Uterus (tissue), 4 donors: ENCODE measurements at places on chromosomes 7 and 10. TPM values are rescaled to one million over a fixed set of nuclear protein-coding genes. Genes with fewer than 3 reads are reported as not detected.

- no peak overlapping the region for H3K27ac ChIP-seq
- no peak overlapping the region for H3K4me3 ChIP-seq
- H3K36me3 ChIP-seq = no peaks in the 10 kb centered on the region
- DNase-seq = no peak
- no peaks in the 10 kb centered on the region for H3K27me3 ChIP-seq
Measured at GRCh38 chr7:95334447-95334846, 10.1 kb upstream of the PON1 start.

DNA sequence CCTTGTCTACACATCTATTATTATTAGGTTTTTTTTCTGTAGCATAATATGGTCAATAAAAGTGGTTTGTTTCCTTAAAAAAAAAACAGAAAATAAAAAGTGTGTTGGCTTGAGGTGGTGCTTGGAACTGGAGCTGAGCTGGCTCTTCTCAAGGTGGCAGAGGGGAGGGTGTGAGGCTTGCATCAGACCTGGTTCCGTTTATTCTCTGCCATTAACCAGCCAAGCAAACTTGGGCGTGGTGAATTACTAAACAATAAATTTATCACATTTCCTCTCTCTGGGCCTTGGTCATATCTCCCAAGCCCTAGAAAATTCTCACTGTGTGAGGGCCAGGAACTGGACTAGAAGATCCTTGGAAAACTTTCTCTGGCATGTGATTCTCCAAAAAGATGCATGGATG lies 427.5 kb upstream of the MKI67 start:
- no peak for DNase-seq
- no peak overlapping the region for H3K4me3 ChIP-seq
- no peaks in the 10 kb centered on the region for H3K36me3 ChIP-seq
- H3K4me1 ChIP-seq = no peaks in the 10 kb centered on the region
- no peaks in the 10 kb centered on the region for H3K27me3 ChIP-seq
- no peak overlapping the region for H3K27ac ChIP-seq

DNA sequence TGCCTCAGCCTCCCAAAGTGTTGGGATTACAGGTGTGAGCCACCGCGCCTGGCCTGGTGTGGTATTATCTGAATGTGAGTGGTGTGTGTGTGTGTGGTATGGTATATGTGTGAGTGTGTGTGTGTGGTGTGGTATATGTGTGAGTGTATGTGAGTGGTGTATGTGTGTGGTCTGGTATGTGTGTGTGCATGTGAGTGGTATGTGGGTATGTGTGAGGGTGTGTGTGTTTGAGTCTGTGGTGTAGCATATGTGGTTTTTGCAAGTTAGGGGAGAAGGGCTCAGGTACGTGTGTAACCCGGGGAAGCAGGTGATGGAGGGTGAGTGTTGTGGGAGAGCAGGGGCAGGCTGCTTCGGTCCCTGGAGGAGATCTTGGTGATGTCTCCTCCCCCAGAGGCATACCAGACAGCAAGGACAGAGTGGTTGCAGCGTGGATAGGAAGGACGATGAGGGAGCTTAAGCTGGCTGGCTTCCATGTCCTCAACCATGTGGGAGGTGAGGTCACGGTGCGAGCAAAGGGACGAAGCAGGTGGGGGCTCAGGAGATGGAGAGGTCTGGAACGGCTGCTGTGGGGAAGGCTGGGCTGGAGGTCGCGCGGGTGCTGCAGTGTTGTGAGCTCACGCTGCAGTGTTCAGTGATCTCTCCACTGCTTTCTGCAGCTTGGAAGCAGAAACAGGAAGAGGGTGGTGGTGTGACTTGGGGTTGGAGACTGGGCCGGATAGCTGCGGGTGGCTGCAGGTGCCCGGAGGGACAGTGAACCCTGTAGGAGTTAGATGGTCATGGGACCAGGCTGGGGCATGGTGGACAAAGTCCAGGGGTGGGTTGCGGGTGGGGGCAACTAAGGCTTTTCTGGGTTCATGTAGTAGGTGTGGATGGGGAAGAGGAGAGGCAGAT lies 5.0 kb downstream of the ZYX start:
- DNase-seq = no peak
- H3K27me3 ChIP-seq = no peaks in the 10 kb centered on the region
- H3K36me3 ChIP-seq = no peaks in the 10 kb centered on the region
- H3K4me1 ChIP-seq = peaks cover 11% of the 10 kb centered on the region

- H3K27me3 ChIP-seq = no peaks in the 10 kb centered on the region
- H3K27ac ChIP-seq = no peak overlapping the region
- peak; percentile 71 for DNase-seq
Measured at GRCh38 chr10:70549962-70550458, 52.5 kb downstream of the PRF1 start.

GRCh38 chr10:77463499-77463898 lies 174.1 kb downstream of the KCNMA1 start:
- no peak overlapping the region for H3K4me3 ChIP-seq
- DNase-seq = no peak
- H3K4me1 ChIP-seq = no peaks in the 10 kb centered on the region
- peak overlapping the region; percentile 15 for H3K27ac ChIP-seq
- no peaks in the 10 kb centered on the region for H3K36me3 ChIP-seq

- no peak overlapping the region for H3K27ac ChIP-seq
- no peaks in the 10 kb centered on the region for H3K36me3 ChIP-seq
- H3K4me3 ChIP-seq = no peak overlapping the region
- DNase-seq = no peak
- H3K4me1 ChIP-seq = no peaks in the 10 kb centered on the region
- no peaks in the 10 kb centered on the region for H3K27me3 ChIP-seq
Measured at GRCh38 chr10:8245131-8245813, 190.8 kb downstream of the GATA3 start.

- no peaks in the 10 kb centered on the region for H3K36me3 ChIP-seq
- DNase-seq = no peak
- H3K4me1 ChIP-seq = no peaks in the 10 kb centered on the region
- H3K4me3 ChIP-seq = no peak overlapping the region
Measured at GRCh38 chr7:117158941-117159697, 163.7 kb downstream of the WNT2 start.

DNA sequence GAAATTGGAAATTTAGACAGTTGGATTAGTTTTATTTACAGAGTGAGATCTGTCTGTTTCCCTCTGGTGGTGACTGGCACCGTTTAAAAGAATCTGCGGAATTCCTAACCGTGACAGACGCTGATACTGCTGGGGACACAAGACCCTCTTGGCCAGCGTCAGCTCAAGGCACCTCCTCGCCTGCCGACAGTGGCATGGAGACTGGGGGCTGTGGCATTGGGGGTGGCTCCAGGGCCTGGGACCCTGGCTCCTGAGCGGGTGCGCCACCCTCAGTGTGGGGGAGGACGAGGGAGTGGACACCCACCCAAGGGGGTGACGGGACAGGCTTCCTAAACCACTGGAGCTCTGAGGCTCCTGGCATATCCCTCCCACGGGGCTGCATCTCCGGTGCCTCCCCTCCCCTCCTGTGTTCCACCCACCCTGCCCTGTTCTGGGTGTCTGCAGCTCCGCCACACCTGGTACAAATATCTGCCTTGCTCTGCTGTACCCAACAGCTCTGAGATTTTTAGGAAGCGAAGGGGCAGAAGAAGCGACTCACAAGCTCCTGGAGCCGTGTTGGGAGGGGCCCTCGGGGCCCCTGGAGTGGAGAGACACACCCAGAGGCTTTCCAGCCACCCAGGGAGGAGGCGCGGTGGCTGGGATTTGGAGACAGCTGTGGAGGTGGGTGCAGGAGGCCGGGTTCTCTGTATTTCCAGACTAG lies 178.7 kb downstream of the DNAJB6 start:
- H3K36me3 ChIP-seq = no peaks in the 10 kb centered on the region
- no peaks in the 10 kb centered on the region for H3K4me1 ChIP-seq
- DNase-seq = no peak
- no peaks in the 10 kb centered on the region for H3K27me3 ChIP-seq
- H3K4me3 ChIP-seq = no peak overlapping the region
- no peak overlapping the region for H3K27ac ChIP-seq

DNA sequence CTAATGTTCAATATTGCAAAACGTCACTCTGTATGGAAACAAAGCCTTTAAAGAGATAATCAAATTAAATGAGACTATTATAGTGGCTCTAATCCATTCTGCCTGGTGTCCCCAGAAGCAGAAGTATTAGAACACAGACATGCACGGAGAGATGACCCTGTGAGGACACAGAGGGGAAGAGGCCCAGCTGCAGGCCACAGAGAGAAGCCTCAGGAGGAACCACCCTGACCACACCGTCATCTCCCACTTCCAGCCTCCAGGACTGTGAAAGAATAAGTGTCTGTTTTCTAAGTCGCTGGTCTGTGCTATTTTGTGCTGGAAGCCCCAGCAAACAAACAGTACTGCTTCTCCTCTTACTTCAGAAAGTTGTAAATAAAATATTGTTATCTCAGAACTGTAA lies 283.5 kb upstream of the ADARB2 start:
- DNase-seq = no peak
- H3K36me3 ChIP-seq = no peaks in the 10 kb centered on the region
- H3K27me3 ChIP-seq = no peaks in the 10 kb centered on the region
- no peak overlapping the region for H3K27ac ChIP-seq

- no peaks in the 10 kb centered on the region for H3K27me3 ChIP-seq
- no peak for DNase-seq
- H3K27ac ChIP-seq = no peak overlapping the region
- no peak overlapping the region for H3K4me3 ChIP-seq
Measured at GRCh38 chr10:34121781-34122622, 693.1 kb downstream of the PARD3 start.

DNA sequence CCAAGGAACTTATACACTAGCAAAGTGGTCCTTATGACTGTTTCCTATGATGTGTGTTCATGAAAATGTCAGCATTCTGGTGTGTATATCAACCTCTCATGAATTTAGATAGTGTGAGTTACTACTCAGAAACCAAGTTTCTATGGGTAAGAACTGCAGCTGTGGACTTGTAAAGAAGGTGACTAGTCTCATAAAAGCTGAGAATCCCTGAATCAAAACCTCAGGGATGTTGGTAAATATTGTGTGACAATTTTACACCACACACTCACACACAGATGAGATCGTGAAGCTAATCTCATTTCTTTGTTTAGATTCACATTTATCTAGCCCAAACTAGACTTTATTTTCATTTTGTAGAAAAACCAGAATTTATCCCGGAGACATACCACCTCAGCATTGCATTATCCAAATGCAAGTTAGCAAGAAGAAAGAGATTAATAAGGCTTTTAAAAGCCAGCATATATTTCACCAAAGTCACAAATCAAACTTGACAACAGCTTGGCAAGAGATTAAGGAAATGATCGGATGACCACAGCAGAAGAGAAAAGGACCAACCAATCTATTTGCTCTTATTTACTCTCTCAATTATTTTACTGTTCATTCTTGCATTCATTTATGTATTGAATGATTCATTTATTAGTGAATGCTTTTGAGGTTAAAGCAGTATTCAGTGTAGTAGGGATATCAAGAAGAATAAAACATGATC lies 92.9 kb downstream of the PLXDC2 start:
- no peak overlapping the region for H3K4me3 ChIP-seq
- H3K27me3 ChIP-seq = no peaks in the 10 kb centered on the region
- no peak for DNase-seq
- no peaks in the 10 kb centered on the region for H3K4me1 ChIP-seq
- no peaks in the 10 kb centered on the region for H3K36me3 ChIP-seq
- no peak overlapping the region for H3K27ac ChIP-seq

DNA sequence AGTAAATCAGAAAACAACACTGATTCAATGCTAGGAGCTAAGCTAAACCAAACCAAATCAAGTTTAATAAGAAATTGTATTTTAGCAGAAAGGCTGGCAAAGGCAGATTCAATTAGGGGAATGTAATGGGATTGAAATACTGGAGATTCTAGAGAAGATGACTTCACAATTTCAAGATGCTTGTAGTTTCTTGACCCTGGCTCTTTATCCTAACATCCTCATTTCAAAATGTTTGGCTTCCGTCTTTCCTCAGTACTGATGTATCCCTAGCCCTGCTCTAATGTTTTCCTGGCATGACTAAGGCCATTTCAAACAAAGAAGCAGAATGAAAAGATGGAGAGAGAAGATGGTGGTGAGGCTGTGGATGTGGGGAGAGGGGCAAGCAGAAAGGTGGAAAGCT lies 2.7 kb upstream of the JCAD start:
- H3K27me3 ChIP-seq = no peaks in the 10 kb centered on the region
- H3K4me1 ChIP-seq = no peaks in the 10 kb centered on the region
- no peak overlapping the region for H3K4me3 ChIP-seq
- no peak for DNase-seq
- no peak overlapping the region for H3K27ac ChIP-seq
- H3K36me3 ChIP-seq = no peaks in the 10 kb centered on the region

- H3K27ac ChIP-seq = no peak overlapping the region
- H3K36me3 ChIP-seq = no peaks in the 10 kb centered on the region
- peaks cover 11% of the 10 kb centered on the region for H3K4me1 ChIP-seq
- H3K4me3 ChIP-seq = no peak overlapping the region
- H3K27me3 ChIP-seq = no peaks in the 10 kb centered on the region
Measured at GRCh38 chr7:45980181-45980905, 59.3 kb upstream of the IGFBP3 start.

DNA sequence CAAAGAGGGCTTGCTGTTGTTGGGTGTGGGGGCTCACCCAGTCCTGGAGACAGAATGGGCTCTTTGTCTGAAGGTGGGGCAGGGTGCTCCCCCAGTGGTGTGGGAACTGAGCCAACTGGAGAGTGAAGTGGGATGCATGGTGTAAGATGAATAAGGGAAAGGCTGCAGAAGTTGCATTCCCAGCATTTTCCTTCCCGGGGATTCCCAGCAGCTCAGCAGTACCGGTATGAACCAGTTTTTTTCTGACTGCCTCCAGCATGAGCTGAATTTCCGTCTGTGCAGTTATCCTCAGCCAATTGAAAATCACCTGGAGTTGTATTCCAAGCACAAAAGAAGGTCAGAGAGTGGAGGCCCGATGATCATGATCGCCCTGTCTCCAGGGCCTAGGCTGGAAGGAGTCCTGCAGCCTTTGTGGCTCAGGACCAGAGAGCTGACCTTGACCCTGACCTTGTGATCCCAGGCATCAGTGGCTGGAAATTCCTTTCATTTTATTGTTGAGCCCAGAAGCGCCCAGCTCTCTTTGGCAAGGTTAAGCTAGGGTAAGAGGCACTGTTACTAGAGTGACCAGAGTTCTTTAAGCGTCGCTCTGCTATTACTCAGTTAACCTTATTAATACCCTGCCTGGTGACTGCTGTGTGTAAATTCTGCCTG lies 33.4 kb downstream of the OGDH start:
- H3K27ac ChIP-seq = peak overlapping the region; percentile 66
- no peaks in the 10 kb centered on the region for H3K27me3 ChIP-seq
- H3K4me1 ChIP-seq = peaks cover 20% of the 10 kb centered on the region
- H3K36me3 ChIP-seq = no peaks in the 10 kb centered on the region
- DNase-seq = peak; percentile 30
- H3K4me3 ChIP-seq = no peak overlapping the region

- H3K27me3 ChIP-seq = no peaks in the 10 kb centered on the region
- no peak overlapping the region for H3K4me3 ChIP-seq
- peaks cover 8% of the 10 kb centered on the region for H3K4me1 ChIP-seq
- H3K36me3 ChIP-seq = no peaks in the 10 kb centered on the region
- H3K27ac ChIP-seq = peak overlapping the region; percentile 95
Measured at GRCh38 chr10:17199351-17199804, 2.1 kb downstream of the TRDMT1 start.

- no peak for DNase-seq
- H3K27me3 ChIP-seq = no peaks in the 10 kb centered on the region
- H3K36me3 ChIP-seq = no peaks in the 10 kb centered on the region
- no peaks in the 10 kb centered on the region for H3K4me1 ChIP-seq
Measured at GRCh38 chr7:21461282-21461681, 33.4 kb downstream of the SP4 start.

GRCh38 chr7:141366091-141366621 lies 185.1 kb upstream of the AGK start:
- H3K4me1 ChIP-seq = no peaks in the 10 kb centered on the region
- no peak overlapping the region for H3K4me3 ChIP-seq
- H3K27me3 ChIP-seq = no peaks in the 10 kb centered on the region

Gene EFCAB10
- 2.6 TPM for total RNA-seq

Gene KLHL7
- 33.0 TPM for total RNA-seq

Gene SMKR1
- total RNA-seq = 0.35 TPM

Gene FAM24B
- 2.3 TPM for total RNA-seq

Gene HOXA13
- total RNA-seq = 0.40 TPM

Gene FXYD4
- not detected for total RNA-seq

Gene NCF1
- total RNA-seq = not detected

Gene SPDYE11
- total RNA-seq = not detected

Gene ZNF92
- 2.1 TPM for total RNA-seq

Gene RBP3
- not detected for total RNA-seq
